Posterior cingulate gyrus (tissue), 11 donors: ENCODE measurements at places on chromosomes 12 and 14.

GRCh38 chr12:75815756-75816155, 215.8 kb downstream of the PHLDA1 start:
- no peak for DNase-seq

GRCh38 chr12:94109160-94109559, 39.2 kb upstream of the PLXNC1 start:
- peak; percentile 58 for DNase-seq

GRCh38 chr14:60926002-60926401, 54.9 kb downstream of the TRMT5 start:
- DNase-seq, result no peak

- DNase-seq, result peak; percentile 5
These were observed 383.3 kb downstream of the ALG10 start for GRCh38 chr12:34405286-34406227.

DNA sequence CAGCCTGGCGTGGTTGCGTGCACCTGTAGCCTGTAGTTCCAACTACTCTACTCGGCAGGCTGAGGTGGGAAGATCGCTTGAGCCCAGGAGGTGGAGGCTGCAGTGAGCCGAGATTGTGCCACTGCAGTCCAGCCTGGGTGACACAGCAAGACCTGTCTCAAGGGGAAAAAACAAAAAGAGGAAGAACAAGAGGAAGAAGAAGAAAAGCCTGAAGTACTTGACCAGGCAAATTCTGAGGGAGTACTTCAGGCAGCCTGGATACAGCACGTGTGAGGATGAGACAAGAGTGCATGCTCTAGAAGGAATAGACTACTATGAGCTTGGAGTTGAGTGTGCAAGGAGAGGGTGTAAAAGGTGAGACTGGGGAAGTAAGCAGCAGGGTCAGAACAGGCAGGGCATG, 1.8 kb downstream of the GDF3 start:
- DNase-seq, result no peak
